ENCODE measurements at places on chromosomes 13 and 19. TPM values are rescaled to one million over a fixed set of nuclear protein-coding genes. Genes with fewer than 3 reads are reported as not detected.

YJU2 gene
- 8.3 TPM for total RNA-seq

CCNE1 gene
- total RNA-seq, result 3.3 TPM

C5AR2 gene
- total RNA-seq, result 0.42 TPM

LIG1 gene
- 2.8 TPM for total RNA-seq

SIGLEC14 gene
- total RNA-seq, result 0.94 TPM

ZFP36 gene
- 53.0 TPM for total RNA-seq

STK24 gene
- total RNA-seq, result 71.7 TPM

NLRP11 gene
- not detected for total RNA-seq

CFAP97D2 gene
- not detected for total RNA-seq

SHISA2 gene
- total RNA-seq, result 0.07 TPM

NPHS1 gene
- not detected for total RNA-seq

PRR22 gene
- 0.84 TPM for total RNA-seq

- DNase-seq, result no peak
Observed at GRCh38 chr13:99542788-99543406, 41.6 kb downstream of the TM9SF2 start.

DNA sequence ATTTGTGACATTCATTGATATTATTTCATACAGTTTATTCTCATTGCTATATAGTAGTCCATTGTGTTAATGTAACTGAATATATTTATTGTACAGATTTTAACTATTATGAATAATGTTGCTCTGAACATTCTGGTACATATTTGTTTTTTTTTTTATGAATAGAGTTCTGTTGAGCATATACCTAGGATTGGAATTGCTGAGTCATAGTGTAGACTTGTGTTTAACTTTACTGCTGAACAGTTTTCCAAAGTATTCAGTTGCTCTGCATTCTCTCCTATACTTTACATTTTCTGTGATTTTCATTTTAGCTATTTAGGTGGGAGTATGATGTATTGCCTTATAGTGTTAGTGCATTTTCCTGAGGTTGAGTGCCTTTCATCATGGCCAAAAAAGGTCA lies 97.5 kb downstream of the MAB21L1 start:
- no peak for DNase-seq

GRCh38 chr13:66532146-66532545 lies 698.0 kb downstream of the PCDH9 start:
- no peak for DNase-seq

- DNase-seq, result no peak
Observed at GRCh38 chr13:111661776-111662175, 341.3 kb downstream of the TEX29 start.

GRCh38 chr13:67515895-67516294 lies 285.8 kb upstream of the PCDH9 start:
- DNase-seq, result no peak

DNA sequence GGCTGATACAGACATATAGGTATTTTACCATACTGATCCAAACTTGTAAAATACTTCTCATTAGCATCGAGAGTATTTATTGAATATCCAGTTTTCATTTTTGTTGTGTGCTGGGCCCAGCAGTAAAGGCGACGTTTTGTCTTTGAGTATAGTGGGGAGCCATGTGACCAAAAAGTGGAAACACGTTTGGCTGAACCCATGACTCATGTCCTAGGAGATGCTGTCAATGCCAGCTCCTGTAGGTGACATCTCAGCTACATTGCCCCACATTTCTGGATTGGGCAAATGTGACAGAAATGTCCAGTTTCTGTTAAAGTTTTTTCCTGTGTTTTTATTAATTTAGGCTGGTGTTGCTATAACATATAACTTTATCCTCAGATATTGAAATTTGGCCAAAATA lies 26.1 kb upstream of the GTF3A start:
- DNase-seq, result no peak

GRCh38 chr13:27962128-27962841 lies 6.8 kb downstream of the CDX2 start:
- no peak for DNase-seq

DNA sequence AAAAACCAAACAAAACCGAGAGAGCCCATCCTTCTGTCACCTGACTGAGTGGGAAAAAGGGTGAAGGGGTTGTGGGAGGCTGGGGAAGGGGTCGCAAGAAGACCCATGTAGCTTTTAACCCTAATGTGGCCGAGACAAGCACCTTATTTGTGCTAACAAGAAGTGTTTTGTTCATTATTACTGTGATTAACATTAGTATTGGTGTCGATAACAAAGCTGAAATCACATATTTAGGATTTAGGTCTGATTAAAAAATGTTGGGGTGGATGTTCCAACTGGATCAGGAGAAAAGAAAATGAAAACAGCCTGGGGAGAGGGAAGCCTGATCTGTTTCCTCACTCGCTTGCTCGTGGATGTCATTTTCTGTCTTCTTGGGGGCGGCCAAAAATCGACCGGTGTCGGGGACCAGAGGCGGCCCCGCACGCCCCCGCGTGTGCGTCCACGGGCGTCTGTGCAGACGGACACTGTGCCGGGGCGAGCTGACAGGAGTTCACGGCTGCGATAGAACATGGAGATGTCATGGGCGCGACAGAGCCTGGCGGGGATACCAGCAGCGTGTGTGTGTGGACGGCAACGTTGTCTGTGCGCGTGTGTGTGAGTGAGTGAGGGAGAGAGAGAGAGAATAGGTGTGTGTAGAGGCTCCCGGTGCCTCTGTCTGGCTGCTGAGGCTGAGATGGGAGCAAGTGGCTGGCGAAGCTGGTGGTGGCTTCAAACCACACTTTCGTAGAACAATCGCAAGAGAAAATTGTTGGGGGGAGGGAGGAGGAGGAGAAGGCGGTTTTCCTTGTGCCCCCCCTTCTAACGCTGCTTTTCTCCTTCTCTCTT lies 29.1 kb downstream of the NFIX start:
- peak; percentile 42 for DNase-seq

GRCh38 chr19:51324167-51324481 lies 12.7 kb downstream of the IGLON5 start:
- no peak for DNase-seq

- no peak for DNase-seq
Observed at GRCh38 chr19:45283443-45284033, 32.5 kb downstream of the MARK4 start.

DNA sequence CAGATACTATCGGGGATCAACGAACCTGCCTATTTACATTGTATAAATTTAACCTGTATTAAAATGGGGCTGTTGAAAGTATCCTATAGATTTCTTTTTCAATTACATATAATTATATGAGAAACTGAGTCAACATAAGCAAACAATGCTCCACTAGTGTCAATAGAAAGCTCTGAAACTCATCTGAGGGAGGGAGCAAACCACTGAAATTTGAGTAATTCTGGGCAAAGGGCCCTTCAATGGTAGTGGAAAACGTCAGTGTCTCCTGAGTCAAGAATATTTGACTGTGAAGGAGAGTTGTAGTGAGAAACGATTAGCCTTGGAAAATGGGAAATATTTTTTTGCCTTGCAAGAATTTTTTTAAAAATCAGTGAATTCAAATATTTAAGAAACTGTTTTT lies 17.6 kb upstream of the VN1R4 start:
- DNase-seq, result no peak

DNA sequence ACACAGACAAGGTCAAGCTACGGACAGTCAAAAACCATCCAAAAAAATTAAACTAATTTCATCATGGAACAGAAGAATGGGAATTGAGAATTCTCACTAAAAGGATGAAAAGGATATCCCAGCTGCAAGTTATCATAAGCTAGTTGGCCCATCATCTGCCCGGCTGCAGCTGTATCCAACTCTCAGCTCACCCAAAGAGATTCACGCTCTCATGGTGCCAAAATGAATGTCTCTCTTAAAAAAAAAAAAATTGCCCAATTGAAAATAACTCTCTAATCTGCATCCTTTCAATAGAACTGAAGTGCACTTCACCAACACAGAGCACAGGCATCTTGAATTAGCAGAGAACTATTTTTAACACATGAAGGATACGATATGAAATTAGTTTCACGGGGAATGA lies 20.0 kb downstream of the ENOX1 start:
- DNase-seq, result peak; percentile 71

- no peak for DNase-seq
Observed at GRCh38 chr13:42168496-42168895, 103.5 kb upstream of the AKAP11 start.

DNA sequence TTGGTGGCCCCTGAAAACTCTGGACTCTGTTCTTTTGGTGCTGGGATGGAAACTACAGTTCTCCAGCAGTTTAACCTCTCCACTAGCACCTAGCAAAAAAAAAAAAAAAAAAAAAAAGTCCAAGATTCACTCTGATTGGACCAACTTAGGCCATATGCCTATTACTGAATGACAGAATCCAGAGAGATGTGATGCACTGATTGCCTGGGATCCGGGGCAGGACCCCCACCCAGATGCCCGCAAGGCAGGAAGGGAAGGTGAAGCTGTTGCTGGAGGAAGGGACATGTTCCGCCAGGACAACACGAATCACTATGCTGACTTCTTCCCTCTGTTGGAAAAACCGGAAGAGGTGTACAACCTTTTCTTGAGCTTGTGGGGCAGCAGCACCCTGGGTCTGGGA lies 152.5 kb upstream of the ZNF536 start:
- DNase-seq, result no peak

GRCh38 chr13:63305641-63306133 lies 1890.0 kb upstream of the PCDH20 start:
- DNase-seq, result no peak

DNA sequence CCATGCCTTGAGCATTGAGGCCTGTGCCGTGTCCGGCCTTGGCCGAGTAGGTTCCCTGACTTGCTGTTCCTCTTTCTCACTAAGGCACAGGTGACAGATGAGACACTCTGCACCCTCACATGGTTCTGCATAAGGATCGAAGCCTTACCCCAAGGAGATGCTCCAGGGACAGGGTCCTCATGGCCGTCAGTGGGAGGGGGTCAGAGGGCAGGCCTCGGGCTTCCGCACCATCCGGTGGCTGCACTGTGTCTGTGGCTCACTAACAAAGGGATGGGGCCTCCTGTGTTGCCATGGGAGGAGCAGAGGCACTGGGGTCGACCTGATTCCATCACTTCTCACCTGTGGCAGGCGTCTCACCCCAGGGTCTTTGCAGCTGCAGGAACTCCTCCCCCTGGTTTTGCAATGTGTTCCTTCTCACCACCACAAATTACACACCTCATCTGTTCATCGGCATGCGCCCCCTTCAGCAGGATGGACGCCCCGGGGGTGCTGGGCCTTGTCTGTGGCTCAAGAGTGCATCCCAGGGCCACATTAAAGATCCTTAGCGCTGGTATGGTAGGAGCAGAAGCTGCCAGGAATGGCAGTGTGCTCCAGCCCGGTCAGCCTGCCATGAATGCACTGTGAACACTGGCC lies 113.3 kb upstream of the SOX1 start:
- DNase-seq, result no peak

DNA sequence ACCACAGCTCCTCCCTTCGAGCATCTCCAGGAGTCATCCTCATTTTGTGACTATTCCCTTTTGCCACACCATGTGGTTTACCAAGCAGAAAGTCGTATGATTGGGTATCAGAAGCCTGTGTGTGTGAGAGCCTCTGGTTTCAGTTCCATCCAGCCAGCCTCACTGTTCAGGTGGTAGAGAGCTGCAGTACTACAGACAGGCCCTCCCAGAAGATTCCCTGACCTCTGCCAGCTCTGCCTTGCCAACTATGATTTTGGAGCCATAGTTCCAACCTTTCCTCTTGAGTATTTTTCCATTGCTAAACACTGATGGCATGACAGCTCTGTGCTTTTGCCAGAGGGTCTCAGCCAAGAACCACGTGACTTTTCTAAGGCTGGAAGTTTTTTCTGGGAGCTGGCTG lies 82.5 kb downstream of the DHRS12 start:
- peak; percentile 39 for DNase-seq

DNA sequence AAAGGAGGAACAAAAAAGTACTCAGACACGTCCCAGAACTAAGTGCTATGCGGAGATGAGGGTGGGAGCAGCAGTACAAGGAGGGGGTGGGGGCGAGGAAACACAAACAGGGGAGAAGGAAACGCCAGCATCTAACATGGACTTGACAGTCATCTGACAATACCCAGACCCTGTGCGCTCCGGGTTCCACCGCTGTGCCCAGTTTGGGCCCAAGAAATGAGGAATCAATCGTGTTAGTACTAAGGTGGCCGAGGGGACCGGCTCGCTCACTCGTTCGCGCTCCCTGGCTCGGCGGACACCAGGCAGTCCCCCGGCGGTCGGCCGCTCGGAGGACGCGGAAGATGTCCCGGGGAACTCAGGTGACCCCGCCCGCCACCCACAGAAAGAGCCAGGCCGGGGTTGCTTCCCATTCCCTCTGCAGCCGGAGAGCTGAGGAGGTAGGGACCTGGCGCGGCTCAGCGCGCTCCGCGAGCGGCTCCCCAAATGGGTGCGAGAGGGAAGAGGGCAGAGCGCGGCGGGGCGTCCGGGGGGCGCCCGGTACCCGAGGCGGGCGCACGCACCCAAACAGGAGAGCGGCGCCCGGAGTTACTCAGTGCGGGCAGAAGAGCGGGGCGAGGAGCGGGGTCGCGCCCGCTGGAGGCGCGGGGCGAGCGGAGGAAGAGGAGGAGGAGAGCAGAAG lies 616 bp downstream of the TSHZ3 start:
- DNase-seq, result peak; percentile 61

GRCh38 chr13:76936763-76937162 lies 11.5 kb upstream of the ACOD1 start:
- DNase-seq, result no peak

- no peak for DNase-seq
Observed at GRCh38 chr19:31300422-31300821, 48.8 kb downstream of the TSHZ3 start.

DNA sequence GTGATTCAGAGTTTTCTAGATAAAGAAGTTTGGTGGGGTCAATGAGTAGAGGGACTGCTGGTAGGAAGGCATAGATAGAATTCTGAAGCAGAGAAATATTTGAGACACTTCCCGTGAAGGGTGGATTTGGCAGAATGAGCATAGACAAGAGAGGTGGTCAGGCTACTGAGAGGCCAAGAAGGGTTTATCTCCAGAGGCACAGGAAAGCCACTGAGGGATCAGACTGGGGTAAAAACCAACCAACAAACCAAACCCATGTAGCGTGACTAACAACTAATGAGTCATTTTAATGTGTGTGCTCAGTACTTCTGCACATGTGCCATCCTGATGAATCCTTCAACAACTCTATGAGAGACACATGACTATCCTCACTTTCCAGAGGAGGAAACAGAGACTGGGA lies 60.0 kb upstream of the SERP2 start:
- no peak for DNase-seq

- no peak for DNase-seq
Observed at GRCh38 chr13:33290421-33290965, 4.9 kb upstream of the STARD13 start.

- no peak for DNase-seq
Observed at GRCh38 chr13:108281901-108282300, 12.4 kb downstream of the TNFSF13B start.

DNA sequence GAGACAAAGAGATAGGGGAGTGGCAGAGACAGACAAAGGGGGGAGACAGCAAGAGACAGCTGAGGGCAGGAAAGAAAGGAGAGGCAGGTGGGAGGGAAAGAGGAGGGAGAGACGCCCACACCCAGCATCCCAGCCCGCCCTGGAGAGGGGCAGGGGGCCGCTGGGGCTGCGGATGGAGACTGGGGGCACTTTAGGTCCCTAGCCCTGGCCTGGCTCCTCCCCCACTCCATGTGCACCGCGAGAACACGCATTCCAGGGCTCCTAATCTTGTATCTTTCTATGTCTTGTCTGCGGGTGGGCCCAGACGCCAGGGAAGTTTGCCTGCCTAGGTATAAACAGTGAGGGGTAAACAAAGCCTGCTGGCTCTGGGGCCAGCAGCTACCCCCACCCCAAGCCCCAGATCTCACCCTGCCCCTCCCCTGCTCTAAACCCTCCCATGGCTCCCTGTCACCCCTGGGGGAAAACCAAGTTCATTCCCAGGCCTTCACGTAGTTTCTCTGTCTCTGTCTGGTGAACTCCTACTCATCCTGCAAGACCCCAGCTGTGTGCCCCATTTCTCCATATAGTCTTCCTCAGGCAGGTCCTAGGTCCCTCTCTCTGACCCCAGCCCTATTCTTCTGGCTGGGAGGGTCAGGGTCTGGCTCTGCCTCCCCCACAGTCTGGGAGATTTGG lies 5.7 kb downstream of the TLE5 start:
- no peak for DNase-seq
